Neural progenitor cell (in vitro differentiated cells): ENCODE measurements at places on chromosomes 3 and 15.

GRCh38 chr3:46866720-46867549 is 3.7 kb upstream of the MYL3 start:
- no peak overlapping the region for H3K27ac ChIP-seq
- H3K27me3 ChIP-seq = no peaks in the 10 kb centered on the region
- peaks cover 10% of the 10 kb centered on the region for H3K4me1 ChIP-seq
- peak; percentile 84 for DNase-seq
- H3K4me3 ChIP-seq = no peak overlapping the region

DNA sequence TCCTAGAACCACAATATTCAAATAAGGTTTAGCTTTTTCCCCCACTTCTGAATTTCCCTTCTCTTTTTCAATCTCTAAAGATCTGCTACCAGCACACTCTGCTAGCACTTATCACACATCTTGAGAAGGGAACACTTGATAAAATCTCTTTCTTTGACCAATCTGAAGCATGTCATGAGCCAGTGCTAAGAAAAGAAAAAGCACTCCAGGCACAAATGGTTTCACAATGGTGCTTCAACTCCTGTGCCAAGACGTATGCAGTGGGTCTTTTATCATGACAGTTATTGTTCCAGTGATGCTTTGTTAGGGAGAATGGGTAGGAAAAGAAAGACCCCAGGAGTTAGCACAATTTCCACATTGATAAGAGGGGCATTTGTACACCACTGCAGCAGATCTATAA is 248.4 kb downstream of the ZNF385D start:
- no peak overlapping the region for H3K4me3 ChIP-seq
- no peaks in the 10 kb centered on the region for H3K36me3 ChIP-seq
- no peaks in the 10 kb centered on the region for H3K27me3 ChIP-seq
- peak; percentile 17 for DNase-seq
- H3K4me1 ChIP-seq = peaks cover 7% of the 10 kb centered on the region
- no peak overlapping the region for H3K27ac ChIP-seq

GRCh38 chr3:134211797-134212196 is 38.9 kb downstream of the RYK start:
- DNase-seq = peak; percentile 60
- H3K4me1 ChIP-seq = peaks cover 6% of the 10 kb centered on the region
- H3K27ac ChIP-seq = no peak overlapping the region

DNA sequence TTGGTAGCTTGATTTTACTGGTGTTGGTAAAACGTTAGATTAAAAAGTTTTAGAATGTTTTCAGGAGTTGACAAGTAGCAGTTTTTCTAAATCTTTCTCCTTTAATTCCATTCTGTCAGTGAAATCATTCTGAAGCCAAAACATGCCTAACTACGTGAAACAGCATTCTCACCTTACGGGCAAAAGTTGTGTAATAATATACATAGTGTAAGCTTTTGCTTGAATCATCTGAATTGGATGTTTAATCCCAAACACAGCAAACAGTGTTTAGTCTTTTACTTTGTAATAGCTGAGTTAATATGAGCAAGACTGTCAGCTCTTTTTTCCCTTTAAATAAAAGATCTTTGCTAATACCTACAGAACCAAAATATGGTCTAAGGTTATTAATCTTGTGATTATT is 100.6 kb downstream of the CYP19A1 start:
- peak overlapping the region; percentile 4 for H3K4me3 ChIP-seq
- peaks cover 72% of the 10 kb centered on the region for H3K4me1 ChIP-seq
- no peaks in the 10 kb centered on the region for H3K36me3 ChIP-seq
- H3K27me3 ChIP-seq = no peaks in the 10 kb centered on the region

DNA sequence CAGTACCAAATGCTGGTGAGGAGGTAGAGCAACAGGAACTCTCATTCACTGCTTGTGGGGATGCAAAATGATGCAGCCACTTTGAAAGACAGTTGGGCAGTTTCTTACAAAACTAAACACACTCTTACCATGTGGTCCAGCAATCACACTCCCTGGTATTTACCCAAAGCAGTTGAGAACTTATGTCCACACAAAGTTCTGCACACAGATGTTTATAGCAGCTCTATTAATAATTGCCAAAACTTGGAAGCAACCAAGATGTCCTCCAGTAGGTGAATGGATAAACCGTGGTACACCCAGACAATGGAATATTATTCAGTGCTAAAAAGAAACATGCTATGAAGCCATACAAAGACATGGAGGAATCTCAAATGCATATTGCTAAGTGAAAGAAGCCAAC is 139.1 kb upstream of the SLC6A11 start:
- no peak overlapping the region for H3K4me3 ChIP-seq
- no peak for DNase-seq
- H3K36me3 ChIP-seq = no peaks in the 10 kb centered on the region
- H3K27me3 ChIP-seq = no peaks in the 10 kb centered on the region

GRCh38 chr15:71443538-71443937 is 328.3 kb downstream of the THSD4 start:
- no peaks in the 10 kb centered on the region for H3K4me1 ChIP-seq
- no peaks in the 10 kb centered on the region for H3K27me3 ChIP-seq
- no peak overlapping the region for H3K4me3 ChIP-seq
- no peak overlapping the region for H3K27ac ChIP-seq

DNA sequence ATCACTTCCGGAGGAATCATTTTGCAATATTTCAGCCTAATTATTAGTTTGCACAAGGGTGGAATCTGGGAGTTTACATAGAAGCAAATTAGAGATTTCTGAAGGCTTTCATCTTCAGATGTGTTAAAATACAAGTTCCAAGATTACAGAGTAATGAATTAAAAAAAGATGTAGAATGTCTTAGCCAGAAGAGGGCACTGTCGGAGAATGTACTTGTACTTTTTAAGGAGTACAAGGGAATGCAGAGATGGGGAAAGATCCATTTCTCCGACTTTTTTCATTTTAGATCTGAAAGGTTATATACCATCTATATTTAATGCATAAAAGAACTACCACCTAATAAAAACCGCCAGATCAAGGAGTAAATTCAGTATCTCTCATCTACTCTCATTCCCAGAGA is 43.1 kb upstream of the WDR5B start:
- DNase-seq = peak; percentile 52
- H3K36me3 ChIP-seq = peaks cover 31% of the 10 kb centered on the region
- H3K27me3 ChIP-seq = no peaks in the 10 kb centered on the region
- no peaks in the 10 kb centered on the region for H3K4me1 ChIP-seq
- no peak overlapping the region for H3K27ac ChIP-seq

GRCh38 chr15:70111203-70112073 is 13.7 kb upstream of the TLE3 start:
- no peaks in the 10 kb centered on the region for H3K27me3 ChIP-seq
- DNase-seq = peak; percentile 92
- H3K4me1 ChIP-seq = peaks cover 28% of the 10 kb centered on the region
- no peaks in the 10 kb centered on the region for H3K36me3 ChIP-seq
- H3K27ac ChIP-seq = peak overlapping the region; percentile 44
- H3K4me3 ChIP-seq = no peak overlapping the region

GRCh38 chr15:20671675-20672074 is 130.1 kb upstream of the GOLGA6L6 start:
- no peaks in the 10 kb centered on the region for H3K27me3 ChIP-seq
- H3K4me3 ChIP-seq = no peak overlapping the region
- DNase-seq = no peak
- H3K36me3 ChIP-seq = peaks cover 9% of the 10 kb centered on the region
- H3K27ac ChIP-seq = no peak overlapping the region

DNA sequence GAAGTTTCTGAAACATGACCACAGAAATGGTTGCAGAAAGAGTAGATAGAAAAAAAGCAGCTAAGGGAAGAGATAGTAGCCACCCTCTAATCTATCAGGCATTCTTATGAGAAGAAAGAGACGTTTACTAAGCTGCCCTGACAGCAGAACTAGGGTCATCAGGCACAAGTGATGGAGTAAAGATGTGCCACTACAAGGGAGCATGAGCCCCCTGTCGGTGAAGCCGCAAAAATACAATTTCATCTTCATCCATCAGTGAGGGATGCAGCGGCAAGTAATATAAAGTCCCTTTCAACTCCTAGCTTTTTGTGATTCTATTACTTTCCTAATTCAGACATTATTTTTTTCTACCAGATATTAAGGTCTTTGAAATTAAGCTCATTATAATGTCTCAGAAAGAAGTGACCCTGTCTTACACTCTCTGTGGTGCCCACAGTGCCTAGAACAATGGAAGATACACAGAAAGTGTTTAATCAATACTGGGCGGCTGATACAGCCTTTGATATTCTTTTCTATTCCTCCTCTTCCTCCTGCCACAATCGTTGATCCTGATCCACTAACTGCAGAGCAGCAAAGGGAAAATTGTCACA is 651.6 kb downstream of the NTRK3 start:
- no peaks in the 10 kb centered on the region for H3K27me3 ChIP-seq
- no peak overlapping the region for H3K27ac ChIP-seq
- H3K4me3 ChIP-seq = no peak overlapping the region
- DNase-seq = peak; percentile 65

GRCh38 chr15:75042730-75043508 is 19.5 kb downstream of the PPCDC start:
- no peaks in the 10 kb centered on the region for H3K36me3 ChIP-seq
- no peaks in the 10 kb centered on the region for H3K27me3 ChIP-seq
- peak; percentile 48 for DNase-seq
- no peak overlapping the region for H3K27ac ChIP-seq
- no peak overlapping the region for H3K4me3 ChIP-seq
- H3K4me1 ChIP-seq = peaks cover 17% of the 10 kb centered on the region

DNA sequence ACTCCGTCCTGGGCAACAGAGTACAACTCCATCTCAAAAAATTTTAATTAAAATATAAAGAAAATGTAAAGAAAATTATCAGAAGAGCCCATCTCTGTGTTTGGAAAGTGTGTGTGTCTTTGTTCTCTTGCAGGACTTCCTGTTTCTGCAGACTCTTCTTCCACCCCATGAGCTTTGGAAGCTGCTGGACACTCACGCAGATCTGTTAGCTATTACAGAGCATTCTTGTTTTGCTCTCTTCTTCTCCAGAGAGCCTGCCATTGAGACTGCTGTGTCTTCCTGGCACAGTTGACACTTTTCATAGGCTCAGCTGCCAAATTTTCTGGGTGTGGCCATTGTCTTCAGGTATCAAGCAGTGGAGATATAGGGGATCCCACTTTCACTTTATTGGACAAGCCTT is 6.0 kb upstream of the CCR8 start:
- no peaks in the 10 kb centered on the region for H3K36me3 ChIP-seq
- H3K27ac ChIP-seq = no peak overlapping the region
- H3K4me3 ChIP-seq = no peak overlapping the region
- H3K4me1 ChIP-seq = no peaks in the 10 kb centered on the region

- no peak overlapping the region for H3K4me3 ChIP-seq
- DNase-seq = no peak
- H3K27ac ChIP-seq = no peak overlapping the region
- H3K27me3 ChIP-seq = no peaks in the 10 kb centered on the region
Measured at GRCh38 chr15:99951511-99951910, 218.3 kb upstream of the LYSMD4 start.

DNA sequence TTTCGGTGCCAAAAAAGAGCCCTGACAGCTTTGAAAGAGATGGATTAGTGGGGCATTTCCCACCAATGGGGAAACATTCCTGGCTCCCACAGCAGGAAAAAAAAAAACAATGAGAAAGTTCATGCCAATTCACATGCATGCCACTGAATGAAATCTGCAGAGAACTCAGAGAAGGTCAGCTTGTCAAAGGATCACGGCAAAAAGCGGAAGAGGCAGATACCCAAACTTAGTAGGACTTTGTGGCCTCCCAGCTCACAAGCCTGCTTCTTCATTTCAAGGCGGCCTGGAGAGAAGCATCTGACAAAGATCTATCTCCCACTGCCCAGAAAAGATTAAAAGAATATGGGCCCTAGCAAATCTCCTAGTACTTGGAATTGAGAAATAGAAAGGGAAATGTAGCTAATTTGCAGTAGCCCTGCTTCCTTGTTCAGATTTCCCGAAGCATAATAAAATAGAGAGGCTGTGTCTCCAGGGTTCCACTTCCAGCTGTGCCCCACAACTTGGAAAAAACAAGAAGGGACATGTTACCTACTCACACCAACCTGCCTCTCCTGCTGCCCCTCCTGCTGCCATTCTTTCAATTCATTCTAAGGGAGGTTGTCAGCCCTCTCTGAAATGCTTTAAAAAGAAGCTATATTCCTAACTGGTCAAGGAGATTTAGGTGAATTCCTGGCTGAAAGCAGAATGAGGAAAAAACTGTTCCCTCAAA is 170.4 kb downstream of the FHIT start:
- H3K27me3 ChIP-seq = no peaks in the 10 kb centered on the region
- H3K4me1 ChIP-seq = peaks cover 43% of the 10 kb centered on the region
- peak overlapping the region; percentile 16 for H3K4me3 ChIP-seq
- H3K36me3 ChIP-seq = no peaks in the 10 kb centered on the region
- peak; percentile 48 for DNase-seq
- peak overlapping the region; percentile 72 for H3K27ac ChIP-seq

GRCh38 chr3:76047368-76047767 is 262.0 kb upstream of the ZNF717 start:
- peaks cover 16% of the 10 kb centered on the region for H3K4me1 ChIP-seq
- DNase-seq = no peak
- no peak overlapping the region for H3K4me3 ChIP-seq
- no peaks in the 10 kb centered on the region for H3K36me3 ChIP-seq
- no peak overlapping the region for H3K27ac ChIP-seq

DNA sequence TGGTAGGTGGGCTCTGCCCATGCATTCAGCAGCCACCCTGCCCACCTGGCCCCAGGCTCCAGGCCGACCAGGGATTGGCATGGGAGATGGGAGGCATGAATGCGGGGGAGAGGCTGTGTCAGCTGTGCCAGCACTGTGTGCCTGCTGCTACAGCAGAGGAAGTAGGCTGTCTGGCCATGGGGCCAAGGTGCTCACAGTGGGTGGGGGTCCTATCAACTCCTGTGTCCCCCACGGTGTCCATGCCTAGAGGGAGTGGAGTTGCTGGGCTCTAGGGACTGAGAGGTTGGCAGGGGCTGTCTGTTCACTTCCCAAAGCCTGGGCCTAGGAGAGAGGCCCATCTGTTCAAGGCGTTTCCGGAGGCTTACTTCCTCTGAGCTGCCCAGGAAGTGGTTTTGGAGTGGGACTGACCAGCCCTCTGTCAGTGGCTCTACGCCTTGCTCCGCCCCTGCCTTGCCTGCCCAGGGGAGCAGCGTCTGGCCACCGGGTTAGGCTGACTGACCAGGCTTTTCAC is 5.8 kb downstream of the PRKCD start:
- H3K27me3 ChIP-seq = peaks cover 5% of the 10 kb centered on the region
- no peaks in the 10 kb centered on the region for H3K36me3 ChIP-seq
- no peak overlapping the region for H3K27ac ChIP-seq

- DNase-seq = no peak
- H3K27ac ChIP-seq = no peak overlapping the region
- no peaks in the 10 kb centered on the region for H3K36me3 ChIP-seq
- H3K4me1 ChIP-seq = peaks cover 38% of the 10 kb centered on the region
- H3K4me3 ChIP-seq = no peak overlapping the region
Measured at GRCh38 chr3:30286811-30287210, 319.6 kb upstream of the TGFBR2 start.

- no peak overlapping the region for H3K4me3 ChIP-seq
- no peaks in the 10 kb centered on the region for H3K27me3 ChIP-seq
- H3K4me1 ChIP-seq = no peaks in the 10 kb centered on the region
- no peak overlapping the region for H3K27ac ChIP-seq
- DNase-seq = no peak
Measured at GRCh38 chr3:57855943-57856342, 99.8 kb downstream of the SLMAP start.

- H3K4me1 ChIP-seq = peaks cover 8% of the 10 kb centered on the region
- no peaks in the 10 kb centered on the region for H3K27me3 ChIP-seq
- no peak for DNase-seq
- H3K27ac ChIP-seq = no peak overlapping the region
Measured at GRCh38 chr3:133269393-133269792, 130.5 kb upstream of the BFSP2 start.

- H3K27ac ChIP-seq = no peak overlapping the region
- H3K36me3 ChIP-seq = no peaks in the 10 kb centered on the region
- peak overlapping the region; percentile 77 for H3K4me3 ChIP-seq
- peak; percentile 2 for DNase-seq
- H3K27me3 ChIP-seq = no peaks in the 10 kb centered on the region
Measured at GRCh38 chr3:116444115-116444747, 1.1 kb downstream of the LSAMP start.
